H4 (cell line): ENCODE measurements at places on chromosomes 6 and 20. TPM values are rescaled to one million over a fixed set of nuclear protein-coding genes. Genes with fewer than 3 reads are reported as not detected.

DNA sequence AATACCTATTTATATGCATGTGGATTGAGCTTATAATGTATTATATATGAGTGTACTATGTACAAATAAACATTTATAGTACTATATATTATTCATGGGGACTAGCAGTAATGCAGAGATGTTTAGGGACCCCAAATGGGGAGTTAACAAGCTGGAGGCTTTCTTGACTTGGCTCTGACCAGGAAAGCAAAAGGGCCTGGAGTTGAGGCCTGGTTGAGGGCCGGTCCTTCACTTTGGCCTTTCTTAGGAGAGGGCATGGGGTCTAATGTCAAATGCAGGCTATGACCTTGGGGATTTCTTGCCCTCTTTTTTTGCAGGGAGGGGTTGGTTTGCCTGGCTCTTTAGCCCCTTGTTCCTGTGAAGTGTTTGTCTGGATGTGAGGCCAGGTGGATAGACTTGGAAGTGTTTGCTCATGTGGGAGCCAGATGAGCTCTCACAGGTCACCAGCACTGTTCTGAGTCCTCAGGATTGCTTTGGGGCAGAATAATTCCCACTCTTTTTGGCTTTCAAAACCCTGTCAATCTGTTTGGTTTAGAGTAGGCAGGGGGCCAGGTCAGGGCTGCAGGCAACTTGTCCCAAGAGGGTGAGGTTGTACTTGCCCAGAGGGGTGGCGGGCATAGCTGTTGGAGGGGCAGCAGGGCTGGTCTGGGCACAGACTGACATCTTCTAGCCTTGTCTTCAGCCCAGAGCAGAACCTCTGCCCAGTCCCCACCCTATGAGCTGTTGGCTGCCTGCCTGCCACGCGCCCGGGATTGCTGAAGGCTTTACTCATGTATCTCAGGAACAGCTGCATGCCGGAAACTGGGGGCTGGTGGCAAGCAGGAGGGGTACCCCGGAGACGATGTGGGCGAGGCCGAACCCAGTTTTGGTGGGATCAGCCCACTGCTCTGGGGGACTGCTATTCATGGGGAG, 14.6 kb downstream of the TJAP1 start:
- no peak for DNase-seq

DNA sequence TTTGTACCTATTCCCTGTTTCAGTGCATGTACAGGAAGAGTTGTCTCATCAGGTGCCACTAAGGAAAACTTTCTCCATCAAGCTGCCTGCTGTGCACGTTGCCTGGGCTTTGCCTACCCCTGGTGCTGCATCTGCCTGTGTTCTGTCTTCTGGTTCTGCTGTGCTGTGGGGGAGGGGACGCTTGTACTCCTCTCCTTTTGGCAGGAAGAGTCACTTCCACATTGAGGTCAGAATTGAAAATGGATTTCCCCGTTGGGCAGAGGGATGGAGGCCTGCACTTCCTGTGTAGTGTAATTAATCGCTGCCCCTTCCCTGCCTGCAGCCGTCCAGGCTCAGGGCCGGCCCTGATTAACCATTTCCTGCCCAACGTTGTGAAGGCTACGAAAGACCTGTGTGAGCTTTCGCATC, 153.3 kb downstream of the SCML4 start:
- DNase-seq, result peak; percentile 53

Gene EHMT2
- 44.6 and 49.6 TPM in 2 replicates for total RNA-seq

Gene BMP7
- 11.3 and 11.8 TPM in 2 replicates for total RNA-seq

GRCh38 chr6:1144842-1145767, 166.8 kb upstream of the FOXQ1 start:
- DNase-seq, result no peak

GRCh38 chr20:47855799-47856198, 70.5 kb upstream of the SULF2 start:
- no peak for DNase-seq

- DNase-seq, result no peak
Observed at GRCh38 chr20:54078296-54078984, 8.0 kb upstream of the BCAS1 start.

Gene BMP6
- total RNA-seq, result 2.1 and 2.8 TPM in 2 replicates

DNA sequence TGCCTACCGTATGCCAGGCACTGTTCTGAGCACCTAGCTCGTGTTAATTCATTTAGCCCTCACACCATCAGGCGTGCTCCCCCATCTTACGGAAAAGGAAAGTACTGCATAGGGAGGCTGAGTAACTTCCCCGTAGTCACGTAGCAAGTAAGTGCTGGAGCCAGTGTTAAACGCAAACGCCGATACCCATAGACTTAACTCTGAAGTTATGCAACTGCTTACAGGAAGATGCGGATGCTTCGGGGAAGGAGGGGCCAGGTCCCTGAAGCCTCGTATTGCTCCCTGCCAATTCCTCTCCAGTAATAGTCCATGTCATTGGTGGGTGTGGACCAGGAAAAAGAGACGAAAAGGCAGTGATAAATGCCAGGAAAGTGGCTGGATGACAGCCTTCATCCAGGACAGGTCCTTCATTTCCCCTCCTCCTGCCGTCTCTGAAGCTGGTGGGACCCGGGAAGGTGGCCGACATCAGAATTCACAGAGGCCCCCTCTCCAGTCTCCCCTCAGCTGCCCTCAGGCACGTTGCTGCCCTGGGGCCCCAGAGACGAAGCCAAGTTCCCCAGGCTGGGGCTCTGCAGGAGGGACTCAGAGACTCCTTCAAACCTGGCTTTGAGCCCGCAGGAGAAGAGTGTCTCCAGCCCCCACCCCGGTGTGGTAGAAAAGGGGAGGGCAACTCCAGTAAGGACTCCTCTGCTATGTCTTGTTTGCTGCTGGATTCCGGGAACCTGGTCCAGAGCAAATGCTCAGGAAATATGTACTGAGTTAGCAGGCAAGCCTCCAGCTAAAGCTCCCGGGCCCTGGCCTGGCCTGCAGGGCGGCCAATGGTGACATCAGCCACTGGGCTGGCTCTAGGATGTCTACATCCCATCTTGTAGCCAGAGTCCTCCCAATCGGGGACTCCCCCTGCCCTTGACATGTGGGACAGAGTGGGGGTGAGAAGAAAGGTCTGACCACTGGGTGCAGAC, 37.8 kb downstream of the RAB44 start:
- no peak for DNase-seq

DNA sequence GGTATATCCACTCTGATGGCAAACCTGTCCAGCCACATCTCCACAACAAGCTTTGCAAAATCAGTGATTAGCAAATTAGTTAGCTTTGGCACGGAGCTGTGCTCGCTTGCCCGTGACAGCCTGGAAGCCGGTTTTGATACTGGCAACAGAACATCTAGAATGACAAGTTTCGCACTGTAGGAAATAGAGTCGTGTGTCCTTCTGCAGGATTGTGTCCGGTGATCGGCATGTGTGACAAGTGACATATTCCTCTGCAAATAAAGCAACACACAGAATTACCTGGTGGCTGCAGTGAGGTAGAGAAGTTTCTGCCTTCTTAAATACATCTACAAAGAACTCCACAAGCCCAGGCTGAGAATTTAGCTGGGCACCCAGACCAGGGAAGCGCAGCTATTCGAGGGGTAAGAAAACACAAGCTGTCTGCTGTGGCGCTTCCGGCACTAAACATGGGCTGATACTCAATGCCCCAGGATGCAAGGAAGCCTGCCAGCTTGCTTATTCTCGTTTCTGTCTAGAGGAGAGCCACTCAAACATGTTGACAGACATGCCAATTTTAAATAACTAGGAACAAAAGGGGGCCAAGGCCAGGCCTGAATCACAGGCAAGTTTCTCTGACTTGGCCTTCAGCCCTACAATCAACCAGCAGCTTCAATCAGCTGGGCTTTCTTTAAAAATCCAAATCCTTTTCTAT, 22.2 kb downstream of the EIF2S2 start:
- DNase-seq, result no peak

DNA sequence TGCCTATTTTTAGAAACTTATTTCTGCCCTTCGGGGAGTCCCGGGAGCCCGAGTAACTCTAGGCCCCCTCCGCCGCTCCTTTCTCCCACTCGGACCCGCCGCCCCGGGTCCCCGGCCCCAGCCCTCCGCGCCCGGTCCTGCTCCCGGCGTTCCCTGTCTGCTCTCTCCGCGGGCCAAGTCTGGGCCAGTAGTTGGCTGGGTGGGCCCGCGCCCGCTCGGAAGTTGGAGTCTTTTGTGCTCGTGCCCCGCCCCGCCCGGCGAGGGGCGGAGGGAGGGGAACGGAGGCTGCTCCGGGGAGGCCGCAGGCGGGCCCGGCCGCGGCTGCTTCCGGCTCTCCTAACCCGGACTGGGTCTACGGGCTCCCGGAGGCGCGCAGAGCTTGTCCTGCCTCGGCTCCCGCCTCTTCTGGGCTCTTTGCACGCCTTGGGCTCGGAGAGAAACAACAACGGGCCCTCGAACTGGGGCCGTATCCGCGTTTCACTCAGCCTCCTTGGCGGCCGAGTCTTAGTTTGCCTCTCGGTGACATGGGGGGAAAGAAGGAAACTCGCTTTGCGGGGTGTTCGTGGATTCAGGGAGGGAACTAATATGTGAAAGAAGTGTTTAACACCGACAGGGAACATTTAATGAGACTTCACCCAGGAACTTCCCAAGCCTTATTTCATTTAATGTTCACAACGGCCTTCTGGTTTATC, 657 bp downstream of the RALY start:
- DNase-seq, result peak; percentile 61

Gene GSTA3
- 0.19 TPM in 1 of 2 replicates, not detected in the other for total RNA-seq

Gene UNC5CL
- total RNA-seq, result 0.25 and 0.27 TPM in 2 replicates

Gene SLC22A23
- 1.9 and 2.6 TPM in 2 replicates for total RNA-seq

DNA sequence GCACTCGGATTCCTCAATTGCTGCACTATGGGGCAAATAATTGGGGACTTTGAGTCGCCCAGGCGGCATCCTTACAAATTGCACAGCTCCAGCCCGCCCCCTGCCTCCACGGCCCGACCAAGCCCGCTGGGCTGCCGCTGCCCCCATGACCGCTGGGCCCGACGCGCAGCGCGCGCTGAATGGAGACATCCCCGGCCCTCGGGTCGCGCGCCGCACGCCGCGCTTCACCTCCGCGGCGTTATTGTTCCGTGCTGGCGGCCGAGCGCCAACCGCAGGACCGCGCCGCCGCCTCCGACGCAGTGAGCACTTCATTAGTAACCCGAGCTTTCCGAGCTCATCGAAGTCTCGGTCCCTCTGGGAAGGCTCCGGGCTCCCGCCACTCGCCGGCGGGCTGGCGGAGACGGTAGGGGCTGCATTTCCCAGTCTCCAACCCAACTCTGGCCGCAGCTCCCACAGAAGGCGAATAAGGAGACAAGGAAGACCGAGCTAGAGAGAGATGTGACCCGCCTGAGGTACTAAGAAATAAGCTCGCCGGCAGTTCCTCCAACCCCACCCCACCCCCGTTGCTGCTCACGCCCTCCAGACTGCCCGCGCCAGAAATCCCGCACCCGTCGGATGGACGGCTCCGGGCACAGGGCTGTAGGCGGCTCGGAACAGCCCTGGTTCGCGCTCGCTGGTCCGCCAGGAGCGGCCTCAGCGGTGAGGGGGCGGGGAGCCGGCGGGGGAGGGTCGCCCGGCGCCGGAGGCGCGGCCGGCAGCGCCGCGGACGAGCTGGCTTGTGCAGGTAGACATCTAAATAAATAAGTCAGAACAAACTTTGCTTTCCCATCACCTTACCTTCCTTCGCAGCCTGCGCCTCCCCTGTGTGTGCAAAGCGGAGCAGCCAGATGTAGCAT, 703 bp downstream of the EPHA7 start:
- DNase-seq, result peak; percentile 6

Gene CLPSL2
- total RNA-seq, result 5.7 TPM in 1 of 2 replicates, not detected in the other

GRCh38 chr6:116008470-116009243, 52.0 kb downstream of the FRK start:
- DNase-seq, result peak; percentile 31

Gene ENPP4
- total RNA-seq, result 1.5 and 1.6 TPM in 2 replicates

DNA sequence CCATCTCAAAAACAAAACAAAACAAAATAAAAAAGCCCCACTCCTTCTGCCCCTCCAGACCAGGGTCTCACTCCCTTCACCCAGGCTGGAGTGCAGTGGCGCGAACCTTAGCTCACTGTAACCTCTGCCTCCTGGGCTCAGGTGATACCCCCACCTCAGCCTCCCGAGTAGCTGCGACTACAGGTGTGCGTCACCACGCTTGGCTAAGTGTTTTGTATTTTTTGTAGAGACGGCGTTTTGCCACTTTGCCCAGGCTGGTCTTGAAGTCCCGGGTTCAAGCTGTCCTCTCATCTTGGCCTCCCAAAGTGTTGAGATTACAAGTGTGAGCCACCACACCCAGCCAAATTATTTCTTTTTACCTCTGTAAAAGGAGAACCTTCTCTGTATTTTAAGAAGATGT, 110.1 kb downstream of the NCOA3 start:
- DNase-seq, result no peak

- no peak for DNase-seq
Observed at GRCh38 chr6:43471399-43471798, 6.0 kb upstream of the TJAP1 start.

DNA sequence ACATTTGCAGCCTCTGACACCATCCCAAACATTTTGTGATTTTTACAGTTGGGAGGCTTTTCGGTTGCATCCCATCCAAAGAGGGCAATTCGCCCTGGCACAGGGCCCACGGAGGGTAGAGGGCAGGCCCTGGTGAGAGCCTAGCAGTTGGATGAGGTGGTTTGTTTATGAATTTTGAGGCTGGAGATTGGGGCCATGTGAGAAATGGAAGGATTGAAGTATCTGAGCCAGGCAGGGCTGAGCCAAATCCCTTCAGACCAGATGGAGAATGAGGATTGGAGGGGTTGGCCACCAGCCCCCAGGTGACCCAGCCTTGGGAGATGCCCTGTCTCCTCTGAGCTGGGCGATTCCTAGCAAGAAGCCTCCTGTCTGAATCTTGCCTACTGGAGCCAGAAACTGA, 52.6 kb upstream of the CCDC167 start:
- DNase-seq, result peak; percentile 42

DNA sequence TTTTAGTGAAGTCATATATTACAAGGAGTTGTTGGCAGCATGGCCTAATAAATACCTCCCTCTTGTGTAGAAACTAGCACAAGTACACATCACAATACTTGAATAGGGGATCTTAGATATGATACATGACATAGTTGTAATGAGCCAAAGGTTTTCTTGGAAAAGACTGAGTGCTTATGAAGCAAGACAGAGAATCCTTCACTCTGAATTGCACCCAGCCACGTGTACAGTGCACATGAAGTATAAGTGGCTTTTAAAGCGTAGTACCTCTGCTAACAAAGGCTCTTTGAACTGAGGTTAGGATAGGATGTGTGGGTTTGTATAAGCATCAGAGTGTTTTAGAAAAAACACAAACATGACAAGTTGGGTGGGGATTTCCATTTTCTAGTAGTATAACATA, 145.5 kb upstream of the STMND1 start:
- DNase-seq, result no peak

Gene ZNF311
- total RNA-seq, result 1.2 and 3.0 TPM in 2 replicates

Gene RIPPLY2
- not detected in 2 replicates for total RNA-seq

- no peak for DNase-seq
Observed at GRCh38 chr6:170208182-170208601, 82.7 kb downstream of the DLL1 start.
